ENCODE measurements at places on chromosomes 5 and 9.

DNA sequence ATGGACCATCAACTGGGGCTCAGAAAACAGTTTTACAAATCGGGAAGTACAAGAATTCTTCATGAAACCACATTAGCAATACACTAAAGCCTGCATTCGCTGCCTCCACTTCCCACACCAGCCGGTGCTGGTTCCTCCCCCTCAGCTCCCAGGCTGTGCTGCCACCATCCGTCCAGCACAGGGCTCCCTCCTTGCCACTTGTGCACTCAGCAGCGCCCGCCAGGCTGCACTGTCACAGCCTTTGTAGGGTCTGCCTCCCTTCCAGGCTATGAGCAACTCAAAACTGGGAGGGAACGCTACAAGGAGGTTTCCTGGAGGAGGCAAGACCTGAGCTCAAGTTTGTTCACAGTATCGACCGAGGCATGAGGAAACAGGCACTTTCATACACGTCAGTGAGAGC is 7.7 kb downstream of the MAPK9 start:
- no peak for DNase-seq

DNA sequence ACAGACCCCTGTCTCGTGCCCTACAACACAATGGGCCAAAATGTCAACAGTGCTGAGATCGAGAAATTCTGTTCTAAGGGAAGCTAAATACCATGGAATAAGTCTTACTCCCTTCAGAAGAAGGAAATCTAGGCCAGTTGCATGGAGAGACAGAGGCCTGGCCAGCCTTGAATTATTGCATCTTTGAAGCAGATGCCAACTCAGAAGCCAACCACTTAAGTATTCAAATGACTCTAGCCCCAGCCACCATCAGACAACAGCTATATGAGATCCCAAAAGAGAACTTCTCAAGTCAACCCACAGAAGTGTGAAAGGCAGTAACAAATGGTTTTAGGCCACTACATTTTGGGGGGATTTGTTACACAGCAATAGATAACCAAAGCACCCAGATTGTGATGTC is 180.1 kb downstream of the ACTL7B start:
- DNase-seq: no peak

GRCh38 chr9:73566627-73567026 is 415.0 kb downstream of the ANXA1 start:
- DNase-seq: no peak

DNA sequence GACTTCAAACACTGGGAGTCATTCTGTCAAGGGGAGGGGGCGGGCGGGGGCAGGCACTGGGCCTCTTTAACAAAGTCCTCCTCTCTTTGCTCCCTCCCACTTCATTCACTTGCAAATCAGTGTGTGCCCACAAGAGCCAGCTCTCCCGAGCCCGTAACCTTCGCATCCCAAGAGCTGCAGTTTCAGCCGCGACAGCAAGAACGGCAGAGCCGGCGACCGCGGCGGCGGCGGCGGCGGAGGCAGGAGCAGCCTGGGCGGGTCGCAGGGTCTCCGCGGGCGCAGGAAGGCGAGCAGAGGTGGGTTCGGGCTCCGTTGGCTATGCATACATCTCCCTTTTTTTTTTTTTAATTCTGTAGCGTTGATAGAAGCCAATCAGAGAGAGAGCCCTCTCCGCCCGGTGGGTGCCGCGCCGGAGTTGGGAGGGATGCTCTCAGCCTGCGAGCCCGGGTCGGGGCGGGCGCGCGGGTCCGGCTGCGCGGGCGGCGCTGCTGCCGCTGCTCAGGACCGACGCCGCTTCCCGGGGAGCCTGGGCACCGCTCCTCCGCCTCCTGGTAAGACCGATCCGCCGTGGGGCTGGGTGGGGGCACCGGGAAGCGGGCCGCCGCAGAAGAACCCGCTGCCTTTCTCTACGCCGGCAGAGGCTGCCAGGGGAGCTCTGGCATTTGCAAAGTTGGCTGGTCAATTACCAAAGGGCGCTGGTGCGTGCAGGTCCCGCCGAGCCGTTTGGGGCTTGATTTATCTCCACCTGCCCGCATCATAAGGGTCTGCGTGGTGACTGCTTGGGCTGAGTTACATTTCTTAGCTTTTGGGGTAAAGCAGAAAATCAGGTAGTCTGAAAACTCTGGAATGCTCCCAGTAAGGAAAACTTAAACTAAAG is at the start of gene CDH6:
CDH6 (plus strand) TSS at position 96 of the 877 bp plus-strand sequence. CDS start 73,788 bp downstream, outside the sequence.
- DNase-seq: no peak

DNA sequence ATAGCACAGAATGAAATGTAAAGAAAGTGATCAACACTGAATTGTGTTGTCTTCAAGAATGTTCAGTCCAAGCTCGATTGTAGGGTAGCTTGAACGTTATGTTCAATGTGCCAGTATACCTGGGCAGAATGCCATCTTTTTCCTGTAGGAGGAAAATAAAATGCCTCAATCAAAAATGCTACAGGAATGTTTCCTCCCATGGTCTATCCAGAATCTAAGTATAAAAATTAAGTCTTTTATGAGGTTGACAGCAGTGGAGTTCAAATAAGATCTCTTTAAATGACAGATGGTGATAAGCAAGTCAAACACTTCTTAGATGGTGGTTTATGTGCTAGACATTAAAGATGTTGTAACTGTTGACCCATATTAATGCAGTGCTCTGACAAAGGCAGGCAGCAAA is 488.6 kb downstream of the CSNK1G3 start:
- DNase-seq: no peak

DNA sequence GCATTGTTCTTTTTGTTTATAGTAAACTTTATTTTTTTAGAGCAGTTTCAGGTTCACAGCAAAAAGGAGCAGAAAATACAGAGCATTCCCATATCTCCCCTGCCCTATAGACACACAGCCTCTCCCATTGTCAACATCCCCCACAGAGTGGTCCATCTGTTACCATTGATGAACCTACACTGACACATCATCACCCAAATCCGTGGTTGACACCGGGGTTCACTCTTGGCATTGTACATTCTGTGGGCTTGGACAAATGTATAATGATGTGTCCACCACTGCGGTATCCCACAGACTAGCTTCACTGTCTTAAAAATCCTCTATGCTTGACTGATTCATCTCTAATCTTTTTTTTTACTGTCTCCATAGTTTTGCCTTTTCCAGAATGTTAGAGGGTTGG is 120.7 kb upstream of the SPATA31C2 start:
- DNase-seq: no peak

DNA sequence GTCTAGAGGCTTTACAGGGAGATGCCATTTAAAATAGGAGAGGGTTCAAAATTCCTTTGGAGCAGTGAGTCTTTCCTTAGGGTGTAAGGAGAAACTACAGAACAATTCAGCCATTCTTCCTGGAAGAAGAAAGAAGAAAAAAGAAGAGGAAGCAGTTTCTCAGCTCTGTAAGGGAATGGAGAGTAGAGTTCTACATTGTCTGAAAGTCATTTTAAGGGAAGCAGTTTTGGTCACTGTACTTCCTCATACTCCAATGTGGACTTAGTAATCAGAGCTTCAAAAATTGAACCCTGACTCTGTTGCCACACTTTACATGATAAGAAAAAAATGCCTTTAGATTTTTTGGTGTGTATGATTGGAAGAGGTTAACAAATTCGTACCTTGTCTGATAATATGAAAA is 122.4 kb downstream of the LRRC70 start:
- DNase-seq: no peak

DNA sequence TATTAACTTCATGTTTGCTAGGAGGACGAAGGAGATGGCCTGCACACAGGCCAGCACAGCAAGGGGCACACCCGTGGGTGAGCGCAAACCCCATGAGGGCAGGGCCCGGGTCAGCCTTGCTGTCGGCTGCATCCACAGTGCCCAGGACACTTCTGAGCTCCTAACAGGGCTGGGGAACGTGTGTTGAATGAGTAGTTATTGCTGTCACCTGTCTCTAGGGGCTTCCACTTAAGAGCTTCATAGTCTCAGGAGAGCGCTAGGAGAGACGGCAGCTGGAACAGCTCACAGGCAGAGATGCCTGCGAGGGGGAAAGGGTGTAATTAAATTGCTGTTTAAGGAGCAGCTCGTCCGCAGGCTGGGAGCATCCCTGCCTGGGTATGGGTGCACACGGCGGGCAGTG is 91.4 kb upstream of the NEURL1B start:
- DNase-seq: no peak

GRCh38 chr5:113474100-113474728 is 14.0 kb downstream of the MCC start:
- no peak for DNase-seq

- no peak for DNase-seq
Observed at GRCh38 chr9:114008667-114009410, 69.3 kb downstream of the AMBP start.

- no peak for DNase-seq
Observed at GRCh38 chr5:60883229-60883628, 39.2 kb upstream of the ELOVL7 start.

GRCh38 chr5:67020096-67020615 is 176.4 kb downstream of the CD180 start:
- no peak for DNase-seq

DNA sequence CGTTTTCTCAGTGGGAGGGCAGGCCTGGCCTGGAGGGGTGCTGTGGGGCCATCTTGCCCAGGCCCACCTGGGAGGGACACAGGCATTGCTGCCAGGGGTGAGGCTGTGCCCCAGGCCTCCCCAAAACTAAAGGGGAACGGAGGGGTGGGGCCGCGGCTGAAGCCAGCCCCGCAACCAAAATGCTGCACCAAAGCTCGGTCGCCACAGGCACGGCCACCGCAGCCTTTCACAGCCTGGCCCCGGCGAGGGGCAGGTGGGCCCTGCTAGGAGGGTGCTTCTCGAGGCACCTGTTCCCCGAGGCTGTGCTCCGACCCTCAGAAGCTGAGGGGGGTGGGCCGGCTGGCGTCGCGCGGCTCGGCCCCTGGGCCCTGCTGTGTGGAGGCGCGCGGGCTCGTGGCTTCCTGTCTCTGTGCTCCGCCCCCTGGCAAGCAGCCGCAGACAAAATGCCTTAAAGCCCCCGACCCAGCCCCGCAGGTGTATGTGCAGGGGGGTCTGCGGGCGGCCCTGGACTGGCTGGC is 57.6 kb downstream of the JAK2 start:
- DNase-seq: no peak

DNA sequence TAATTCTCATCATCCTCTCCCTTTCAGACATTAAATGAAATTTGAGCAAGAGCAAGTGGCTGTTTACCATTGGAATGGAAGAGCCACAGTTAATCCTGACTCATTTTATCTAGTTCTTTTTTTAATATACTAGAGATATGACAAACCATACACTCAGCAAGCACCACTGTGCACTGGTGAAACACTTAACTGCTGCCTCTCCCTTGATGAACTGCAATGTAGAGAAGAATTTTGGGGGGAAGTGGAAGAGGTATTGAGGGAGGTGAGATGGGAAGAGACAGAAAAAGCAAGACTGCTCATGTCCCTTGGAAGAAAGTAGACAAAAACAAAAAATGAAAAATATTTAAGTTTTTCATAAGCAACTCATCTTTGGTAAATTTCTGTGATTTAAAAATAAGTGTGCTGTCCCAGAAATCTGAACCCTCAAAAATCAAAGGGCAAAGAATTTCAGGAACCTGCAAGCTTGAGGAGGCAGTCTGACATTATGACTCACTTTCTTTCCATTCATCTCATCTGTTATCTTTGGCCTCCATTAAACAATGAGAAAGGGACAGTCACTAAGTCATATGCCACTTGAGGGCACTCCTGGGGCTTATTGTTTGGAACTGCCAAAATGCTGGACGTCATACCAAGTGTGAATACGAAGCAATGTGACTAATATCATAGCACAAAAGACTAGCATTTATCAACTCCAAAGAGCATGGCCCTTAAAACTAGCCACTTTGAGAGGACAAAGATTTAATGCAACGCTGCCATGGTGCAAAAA is 566.8 kb upstream of the DMAC1 start:
- no peak for DNase-seq

- DNase-seq: no peak
Observed at GRCh38 chr9:127049044-127049443, 73.4 kb downstream of the ANGPTL2 start.

DNA sequence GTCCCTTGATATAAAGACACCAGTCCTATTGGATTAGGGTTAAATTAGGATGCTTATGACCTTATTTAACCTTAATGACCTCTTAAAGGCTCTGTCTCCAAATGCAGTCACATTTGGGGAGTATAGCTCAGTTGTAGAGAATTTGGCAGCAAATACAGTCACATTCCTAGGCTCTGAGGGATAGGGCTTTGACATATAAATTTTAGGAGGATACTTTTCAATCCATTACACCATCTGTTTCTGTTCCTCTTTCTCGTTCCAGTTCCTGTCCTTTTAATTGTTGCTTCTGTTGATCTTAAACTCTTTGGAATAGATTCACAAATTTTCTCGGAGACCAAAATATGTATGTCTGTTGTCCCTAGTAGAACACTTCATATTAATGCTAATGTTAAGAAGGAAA is 390.0 kb upstream of the PCSK5 start:
- no peak for DNase-seq

DNA sequence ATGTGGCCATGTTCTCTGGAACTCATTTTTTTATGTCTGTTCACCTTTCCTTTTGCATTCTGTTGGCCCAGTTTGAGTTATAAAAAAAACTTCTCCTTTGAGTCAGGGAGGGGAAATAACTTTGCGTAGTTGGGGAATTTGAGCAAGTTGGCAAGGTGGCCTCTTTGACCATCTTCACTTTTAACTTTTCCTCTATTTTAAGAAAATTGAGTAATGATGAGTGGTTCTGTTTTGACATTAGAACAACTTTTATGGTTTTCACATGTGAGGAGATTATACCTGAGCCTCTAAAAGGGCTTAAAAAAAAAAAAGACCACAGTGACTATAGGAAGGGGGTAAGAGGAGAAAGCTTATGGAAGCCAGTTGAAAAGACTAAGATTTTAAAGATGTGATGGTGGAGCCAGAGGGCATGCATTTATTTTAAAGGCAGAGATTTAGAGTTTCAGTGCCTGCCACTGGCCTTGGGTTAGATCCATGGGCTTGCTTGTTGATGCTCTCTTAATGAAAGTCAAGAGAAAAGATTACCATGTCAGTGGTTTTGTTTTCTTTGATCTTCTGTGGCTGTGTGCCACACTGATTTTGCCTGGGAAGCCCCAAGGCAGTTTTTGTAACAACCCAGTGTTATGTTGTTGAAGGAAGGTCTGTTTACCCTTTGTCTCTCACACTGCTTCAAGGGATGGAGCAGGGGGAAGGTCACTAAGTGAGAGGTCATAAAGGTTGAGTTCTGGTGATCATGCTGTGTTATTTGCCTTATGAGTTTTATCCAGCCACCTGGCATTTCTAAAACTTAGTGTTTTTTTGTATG is 219.7 kb upstream of the CD180 start:
- DNase-seq: no peak

DNA sequence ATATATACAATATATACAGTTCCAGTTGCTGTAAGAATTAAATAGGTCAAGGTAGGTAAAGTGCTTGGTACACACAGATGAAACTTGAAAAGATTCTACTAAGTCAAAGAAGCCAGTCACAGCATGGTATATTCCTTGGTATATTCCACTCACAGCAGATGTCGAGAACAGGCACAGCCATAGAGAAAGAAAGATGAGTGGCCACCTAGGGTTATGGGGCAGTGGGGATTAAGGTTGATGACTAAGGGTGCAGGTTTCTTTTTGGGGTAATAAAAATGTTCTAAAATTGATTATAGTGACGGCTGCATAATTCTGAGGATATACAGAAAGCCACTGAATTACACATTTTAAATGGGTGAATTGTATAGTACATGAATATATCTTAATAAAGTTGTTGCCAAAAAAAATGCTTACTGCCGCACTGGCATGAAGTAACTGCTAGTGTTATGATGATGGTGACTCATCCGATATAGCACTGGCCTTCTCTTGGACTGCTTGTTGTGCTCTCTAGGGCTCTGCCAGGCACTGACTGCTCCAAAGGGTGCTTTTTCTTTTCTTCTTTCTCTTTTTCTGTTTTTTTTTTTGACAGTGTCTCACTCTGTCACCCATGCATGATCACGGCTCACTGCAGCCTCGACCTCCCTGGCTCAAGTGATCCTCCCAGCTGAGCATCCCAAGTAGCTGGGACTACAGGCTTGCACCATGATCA is 23.5 kb downstream of the TBC1D2 start:
- DNase-seq: no peak
